Head of caudate nucleus (tissue), 42 donors: ENCODE measurements at places on chromosomes 4 and X.

DNA sequence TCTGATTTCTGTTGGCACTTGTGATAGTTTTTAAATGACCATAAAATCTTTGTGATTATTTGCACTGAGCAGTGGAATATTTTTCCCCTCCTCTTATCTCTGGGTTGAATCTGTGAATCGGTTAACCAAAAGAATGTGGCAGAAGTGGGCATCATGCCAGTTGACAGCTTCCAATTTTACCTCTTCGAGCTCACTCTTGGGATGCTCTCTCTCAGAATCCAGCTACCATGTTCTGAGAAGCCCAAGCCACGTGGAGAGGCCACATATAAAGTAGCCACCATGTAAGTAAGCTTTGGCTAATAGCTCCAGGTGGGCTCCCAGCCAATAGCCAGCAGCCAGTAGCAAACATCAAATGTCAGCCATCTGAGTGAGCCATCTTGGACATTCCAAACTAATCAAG lies 12.9 kb upstream of the WDR19 start:
- DNase-seq = no peak

- no peak for DNase-seq
Observed at GRCh38 chr4:123401271-123402120, 4.9 kb downstream of the SPRY1 start.

DNA sequence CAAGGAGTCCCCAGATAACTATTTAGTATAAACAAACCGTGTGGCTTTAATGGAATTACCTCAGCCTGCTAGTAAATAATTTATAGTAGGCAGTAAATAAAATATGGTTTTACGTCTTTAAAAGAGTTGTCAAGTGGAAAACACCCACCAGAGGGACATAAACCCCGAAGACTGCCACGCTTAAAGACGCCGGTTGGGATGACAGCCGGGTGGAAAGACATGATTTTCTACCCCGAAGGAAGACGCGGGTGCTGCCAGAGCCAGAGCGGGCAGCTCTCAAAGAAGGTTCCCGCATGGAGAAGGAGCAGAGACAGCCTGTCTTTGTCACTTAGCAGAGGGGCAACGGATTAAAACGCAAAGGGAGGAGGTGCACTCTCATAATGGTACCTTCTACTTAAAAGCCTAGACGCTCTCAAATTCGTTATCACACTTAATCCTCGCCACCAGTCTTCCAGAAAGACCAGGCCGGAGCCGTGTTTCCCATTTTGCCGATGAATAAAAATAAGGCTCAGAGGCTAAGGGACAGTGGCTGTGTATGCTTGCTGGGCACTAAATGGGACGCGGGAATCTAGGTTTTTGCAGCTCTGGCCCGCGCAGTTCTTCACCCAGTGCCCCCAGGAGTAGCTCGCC lies 140.5 kb upstream of the ZIC3 start:
- no peak for DNase-seq

- no peak for DNase-seq
Observed at GRCh38 chr4:106454581-106454980, 86.0 kb upstream of the GIMD1 start.

- no peak for DNase-seq
Observed at GRCh38 chr4:10046471-10046870, 25.2 kb upstream of the SLC2A9 start.

GRCh38 chr4:67723949-67724348 lies 23.0 kb upstream of the UBA6 start:
- no peak for DNase-seq

GRCh38 chrX:13815664-13816063 lies 1.2 kb downstream of the GPM6B start:
- DNase-seq = no peak

GRCh38 chrX:47143894-47144625 lies 442 bp downstream of the NDUFB11 start:
- DNase-seq = peak; percentile 24

GRCh38 chr4:126369076-126369475 lies 1054.3 kb downstream of the FAT4 start:
- DNase-seq = no peak

DNA sequence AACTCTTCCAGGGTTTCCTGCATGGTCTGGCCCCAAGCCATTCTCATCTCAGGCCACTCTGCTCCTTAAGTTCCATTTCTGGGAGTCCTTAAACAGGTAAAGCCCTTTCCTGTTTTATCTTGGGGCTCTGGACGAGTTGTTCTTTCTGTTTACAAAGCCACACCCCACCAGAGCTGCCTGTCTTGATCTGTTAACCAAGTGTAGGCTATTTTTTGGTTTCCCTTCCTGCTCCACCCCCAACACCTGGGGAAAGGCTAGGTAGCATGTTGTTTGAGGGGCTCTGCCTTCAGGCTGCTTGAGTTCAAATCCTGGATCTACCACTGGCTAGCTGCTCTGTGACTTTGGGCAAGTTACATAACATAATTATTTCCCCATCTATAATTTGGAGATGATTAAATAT lies 40.0 kb downstream of the ERVMER34-1 start:
- no peak for DNase-seq

GRCh38 chr4:98634061-98634460 lies 24.4 kb downstream of the TSPAN5 start:
- DNase-seq = no peak

- no peak for DNase-seq
Observed at GRCh38 chr4:907103-907400, 25.1 kb downstream of the GAK start.

DNA sequence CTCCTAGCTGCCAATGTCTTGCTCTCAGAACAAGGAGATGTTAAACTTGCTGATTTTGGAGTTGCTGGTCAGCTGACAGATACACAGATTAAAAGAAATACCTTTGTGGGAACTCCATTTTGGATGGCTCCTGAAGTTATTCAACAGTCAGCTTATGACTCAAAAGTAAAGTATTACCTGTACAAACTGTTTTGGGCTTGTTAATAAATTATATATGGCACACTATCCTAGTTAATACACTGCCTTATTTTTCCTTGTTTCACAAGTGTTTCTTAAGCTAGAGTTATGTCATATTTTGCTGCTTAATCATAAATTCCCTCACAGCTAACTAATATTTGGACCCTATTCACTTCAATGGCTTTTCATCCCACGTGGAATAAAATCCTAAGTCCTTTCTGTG lies 45.3 kb downstream of the STK26 start:
- no peak for DNase-seq

DNA sequence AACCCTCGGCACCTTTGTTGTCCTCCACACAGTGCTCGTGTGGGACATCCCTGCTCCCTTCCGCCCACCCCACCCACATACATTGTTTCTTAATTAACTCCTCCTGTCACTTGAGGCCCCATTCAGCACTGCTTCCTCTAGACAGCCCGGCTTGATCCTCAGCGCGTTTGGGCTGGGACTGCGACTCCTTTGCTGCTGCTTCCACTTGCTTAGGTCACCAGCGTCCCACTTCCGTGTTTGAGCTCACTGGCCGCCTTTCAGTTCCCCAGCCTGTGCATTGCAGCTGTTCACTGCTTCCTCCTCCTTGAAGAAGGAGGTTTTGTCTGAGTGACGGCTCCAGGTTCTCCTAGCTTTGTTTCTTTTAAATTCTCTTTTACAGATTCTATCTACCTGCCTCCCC lies 16.1 kb downstream of the RNF4 start:
- peak; percentile 65 for DNase-seq

DNA sequence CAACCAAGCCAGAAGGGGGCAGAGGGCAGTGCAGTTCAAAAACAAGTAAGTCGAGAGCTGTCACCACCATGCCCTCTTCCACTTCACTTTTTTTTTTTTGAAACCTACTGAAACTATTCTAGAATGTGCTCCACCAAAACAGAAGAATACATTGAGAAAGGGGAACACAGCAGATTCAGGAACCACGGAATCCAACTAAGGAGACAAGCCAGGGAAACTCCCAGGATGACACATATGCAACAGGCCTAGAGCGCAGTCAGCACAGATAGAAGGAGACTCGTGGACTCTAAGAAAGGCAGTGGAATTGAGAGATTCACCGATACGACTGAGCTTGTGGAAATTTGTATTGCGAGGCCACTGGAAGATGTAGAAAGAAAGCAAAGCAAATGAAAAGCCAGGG lies 66.1 kb downstream of the PHKA2 start:
- DNase-seq = no peak

GRCh38 chr4:155722816-155723499 lies 35.9 kb upstream of the GUCY1B1 start:
- DNase-seq = no peak

GRCh38 chr4:140947506-140947905 lies 185.8 kb downstream of the RNF150 start:
- DNase-seq = no peak

DNA sequence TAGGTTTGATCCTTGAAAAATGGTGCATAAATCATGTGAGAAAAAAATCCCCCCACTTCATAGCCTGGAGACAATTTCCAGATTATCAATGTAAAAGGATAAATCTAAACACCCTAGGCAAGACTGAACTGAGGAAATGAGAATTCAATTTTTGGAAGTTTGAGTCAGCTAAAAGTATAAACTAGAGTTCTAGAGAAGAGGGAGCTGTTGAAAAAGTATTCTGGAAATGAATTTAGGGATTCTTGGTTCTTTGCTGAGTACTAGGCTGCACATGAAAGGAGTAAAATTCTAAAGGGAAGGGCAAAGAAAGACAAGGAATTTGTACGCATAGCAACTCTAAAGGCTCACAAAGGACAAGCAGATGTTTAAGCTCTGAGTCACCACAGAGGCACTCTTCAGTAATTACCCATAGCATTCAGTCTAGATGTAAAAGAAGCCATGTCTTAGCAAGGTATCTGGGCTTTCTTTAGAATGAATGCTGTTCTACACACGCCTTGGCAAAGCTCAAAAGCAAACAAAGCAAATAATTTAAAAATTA lies 896.5 kb downstream of the PDHA2 start:
- no peak for DNase-seq

DNA sequence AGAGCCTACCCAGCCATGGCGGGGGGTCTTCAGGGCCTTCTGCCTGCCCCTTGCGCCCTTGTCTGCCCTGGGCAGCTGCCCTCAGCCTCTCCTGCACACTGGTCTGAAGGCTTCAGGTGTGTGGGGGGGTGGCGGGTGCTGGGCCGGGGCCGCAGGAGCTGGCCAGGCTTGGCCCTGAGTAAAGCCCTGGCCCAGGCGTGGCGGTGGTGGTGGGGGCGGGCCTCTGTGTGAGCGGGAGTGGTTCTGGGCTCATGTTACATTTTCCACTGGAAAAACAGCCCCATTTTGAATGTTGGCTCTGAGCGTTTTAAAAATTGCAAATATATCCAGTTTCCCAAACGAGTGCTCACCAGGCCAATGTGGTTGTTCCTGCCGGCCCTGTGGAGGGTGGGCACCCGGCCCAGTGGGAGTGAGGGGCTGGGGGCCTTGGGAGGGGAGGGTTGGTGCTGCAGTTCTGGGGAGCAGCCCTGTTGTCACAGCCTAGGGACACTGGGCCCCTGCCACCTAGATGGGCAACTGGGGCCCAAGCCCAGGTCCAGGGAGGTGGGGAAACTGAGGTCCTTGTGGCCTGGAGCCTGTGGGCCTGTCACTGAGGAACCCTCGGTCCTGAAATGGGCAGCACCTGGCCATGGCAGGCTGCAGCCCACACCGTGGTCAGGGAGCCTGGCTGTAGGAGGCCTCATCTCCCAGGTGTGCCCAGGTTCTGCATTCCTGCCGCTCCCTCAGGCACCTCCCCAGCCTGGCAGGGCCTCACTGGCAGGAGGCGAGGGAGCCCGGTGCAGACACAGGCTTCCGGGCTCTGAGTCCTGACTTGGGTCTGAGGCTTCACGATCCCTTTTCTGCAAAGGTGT lies 28.3 kb downstream of the FGFRL1 start:
- DNase-seq = no peak

- DNase-seq = no peak
Observed at GRCh38 chrX:119729408-119730201, 28.8 kb upstream of the SOWAHD start.

DNA sequence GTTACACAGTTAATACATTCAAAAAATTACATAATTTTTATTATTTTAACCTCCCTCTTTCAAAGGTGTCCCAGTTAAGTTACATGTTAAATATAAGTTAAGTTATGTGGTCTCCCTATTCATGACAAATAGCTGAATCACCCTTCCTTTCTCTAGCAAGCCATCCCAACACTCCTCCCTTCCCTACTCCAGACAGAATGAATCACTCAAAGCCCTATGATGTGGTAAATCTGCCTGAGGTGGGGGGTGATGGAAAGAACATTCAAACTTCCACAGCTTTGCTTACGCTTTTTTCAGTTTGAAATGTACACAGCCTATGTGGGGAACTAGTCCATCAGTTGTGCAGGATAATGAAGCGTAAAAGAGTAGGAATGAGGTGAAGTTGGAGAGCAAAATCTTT lies 90.2 kb downstream of the CXCL13 start:
- DNase-seq = no peak

DNA sequence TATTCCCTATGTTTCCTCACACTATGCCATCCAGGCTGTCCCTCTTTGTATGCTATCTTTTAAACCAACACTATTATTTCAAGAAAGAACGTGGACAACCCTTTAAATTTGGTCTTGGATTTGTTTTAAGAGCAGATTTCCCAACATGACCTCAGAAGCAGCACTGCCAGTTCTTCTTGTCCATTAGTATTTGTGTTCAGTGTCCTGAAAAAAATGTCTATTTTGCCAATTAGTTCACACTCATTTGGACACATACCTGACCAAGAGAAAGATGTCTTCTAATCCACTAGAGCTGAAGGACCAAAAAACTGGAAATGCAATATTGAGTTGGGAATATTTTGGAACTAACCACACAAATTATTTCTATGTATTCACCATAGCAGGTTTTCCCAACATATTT lies 223.2 kb upstream of the CNKSR2 start:
- no peak for DNase-seq

DNA sequence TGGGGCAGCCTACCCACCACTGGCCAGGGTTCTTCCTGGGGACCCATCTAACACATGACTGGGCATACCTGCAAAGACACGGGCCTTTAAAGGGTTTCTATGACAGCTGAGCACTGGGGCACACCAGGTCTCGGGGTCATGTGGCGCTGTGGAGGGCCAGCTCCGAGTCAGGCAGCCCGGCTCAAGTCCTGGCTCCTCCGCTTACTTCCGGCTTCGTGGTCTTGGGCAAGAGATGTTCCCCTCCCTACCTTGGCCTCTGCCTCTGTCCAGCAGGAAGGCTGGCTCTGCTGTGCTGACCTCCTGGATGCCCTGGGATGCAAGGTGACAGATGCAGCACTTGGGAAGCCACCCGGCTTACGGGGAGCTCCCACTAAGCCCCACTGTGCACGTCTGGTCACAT lies 37.6 kb downstream of the HTRA3 start:
- no peak for DNase-seq

GRCh38 chr4:83328521-83329187 lies 6.0 kb downstream of the HPSE start:
- DNase-seq = no peak

- no peak for DNase-seq
Observed at GRCh38 chr4:112296949-112297880, at the start of gene ALPK1. TSS of gene ALPK1 (plus strand) at chr4:112297369.

DNA sequence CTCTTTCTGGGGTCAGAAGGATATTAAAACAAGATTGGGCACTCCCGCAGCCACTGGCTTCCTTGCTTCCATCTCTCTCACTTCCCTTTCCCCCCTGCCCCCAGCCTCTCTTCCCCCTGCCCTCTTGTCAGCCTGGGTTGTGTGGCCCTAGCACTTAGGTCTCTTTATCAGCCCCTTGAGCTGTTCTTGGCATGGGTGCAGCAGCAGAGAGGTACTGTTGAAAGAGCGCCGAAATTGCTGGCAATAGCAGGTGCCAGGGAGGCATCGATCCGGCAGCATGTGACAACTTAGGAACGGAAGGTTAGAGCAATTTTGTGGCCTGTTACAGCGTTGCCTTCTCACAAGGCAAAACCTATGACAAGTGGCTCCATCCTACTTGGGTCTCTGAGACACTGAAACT lies 333.1 kb upstream of the IGFBP7 start:
- no peak for DNase-seq

GRCh38 chr4:4326166-4326565 lies 36.1 kb downstream of the ZBTB49 start:
- DNase-seq = no peak
